ENCODE measurements at places on chromosomes 4 and X. TPM values are rescaled to one million over a fixed set of nuclear protein-coding genes. Genes with fewer than 3 reads are reported as not detected.

DNA sequence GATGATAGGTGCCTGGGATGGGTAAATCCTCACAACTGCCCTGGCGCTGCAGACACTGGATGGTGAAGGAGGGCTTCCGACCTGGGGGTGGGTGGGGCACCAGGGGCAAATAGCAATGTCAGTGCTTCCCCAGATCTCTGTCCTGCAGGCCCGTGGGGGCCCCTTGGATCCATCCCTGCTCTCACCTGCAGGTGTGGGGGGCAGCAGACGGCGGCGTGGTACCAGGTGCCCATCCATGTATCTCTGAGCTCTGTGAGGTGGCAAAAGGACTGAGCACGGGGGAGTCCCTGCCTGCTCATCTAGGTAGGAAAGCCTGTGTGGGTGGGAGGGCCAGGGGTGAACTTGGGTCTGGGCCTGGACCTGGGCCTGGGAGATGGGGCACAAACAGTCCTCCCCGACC lies 6.5 kb upstream of the SYP start:
- no peak for DNase-seq

- no peak for DNase-seq
Observed at GRCh38 chr4:54144661-54145171, 44.8 kb downstream of the GSX2 start.

GRCh38 chr4:16116493-16116990 lies 32.7 kb upstream of the PROM1 start:
- no peak for DNase-seq

TMPRSS11D gene
- 0.02 TPM for polyA plus RNA-seq

DNA sequence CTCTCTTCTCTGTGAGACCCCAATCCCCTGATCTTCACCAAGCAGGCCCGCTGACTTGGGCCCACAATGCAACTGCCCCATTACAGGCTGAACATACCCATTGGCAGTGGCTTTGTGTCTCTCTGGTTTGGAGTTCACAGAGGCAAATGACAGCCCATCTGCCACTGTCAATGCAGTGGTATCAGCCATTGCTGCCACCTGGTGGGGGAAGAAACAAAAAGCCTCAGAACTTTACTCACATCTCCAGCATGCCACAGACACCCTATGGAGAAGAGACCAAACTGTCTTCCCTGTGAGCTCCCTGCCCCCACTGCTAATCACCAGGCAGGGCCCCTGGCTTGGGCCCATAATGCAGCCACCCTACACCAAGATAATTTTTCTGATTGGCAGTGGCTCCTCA lies 729.3 kb upstream of the ACTRT1 start:
- no peak for DNase-seq

GRCh38 chr4:153735906-153736461 lies 23.8 kb downstream of the RNF175 start:
- peak; percentile 70 for DNase-seq

- DNase-seq: no peak
Observed at GRCh38 chr4:186823989-186824388, 100.3 kb upstream of the FAT1 start.

GRCh38 chrX:25049971-25050370 lies 34.2 kb upstream of the ARX start:
- DNase-seq: no peak

All from mammary epithelial cell (primary cell).